Activated T-cell treated with anti-CD3 and anti-CD28 coated beads, Interleukin-2, amount 50 U/mL, for 48 hours (primary cell): ENCODE measurements at places on chromosomes 5 and 9.

GRCh38 chr5:108788142-108788541 lies 40.4 kb downstream of the FER start:
- DNase-seq, result no peak

DNA sequence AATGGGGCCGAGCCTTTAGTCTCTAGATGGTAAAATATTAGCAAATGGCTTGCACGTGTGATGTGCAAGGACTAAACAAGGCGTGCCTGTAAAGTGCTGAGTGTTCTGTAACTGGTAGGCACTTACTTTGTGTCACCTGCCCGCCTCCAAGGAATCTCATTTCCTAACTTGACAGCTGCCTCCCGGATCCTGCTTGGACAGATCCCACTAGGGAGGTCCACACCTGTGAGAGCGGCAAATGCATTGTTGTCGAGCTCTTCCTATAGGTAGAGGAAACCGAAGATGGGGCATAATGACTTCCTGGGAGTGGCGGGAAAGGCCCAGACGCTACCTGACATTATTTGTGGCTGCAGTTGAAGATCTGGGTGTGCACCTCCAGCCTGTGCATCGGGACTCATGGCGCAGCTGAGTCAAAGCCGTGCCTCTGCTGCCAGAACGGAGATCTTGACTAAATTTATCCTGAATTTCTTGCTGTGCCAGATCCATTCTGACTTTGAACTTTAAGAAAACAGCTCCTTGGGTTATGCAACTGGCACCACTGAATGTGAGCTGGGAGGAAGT lies 79.8 kb downstream of the TENT4A start:
- DNase-seq, result no peak

GRCh38 chr5:80116465-80116864 lies 81.3 kb downstream of the THBS4 start:
- DNase-seq, result no peak

DNA sequence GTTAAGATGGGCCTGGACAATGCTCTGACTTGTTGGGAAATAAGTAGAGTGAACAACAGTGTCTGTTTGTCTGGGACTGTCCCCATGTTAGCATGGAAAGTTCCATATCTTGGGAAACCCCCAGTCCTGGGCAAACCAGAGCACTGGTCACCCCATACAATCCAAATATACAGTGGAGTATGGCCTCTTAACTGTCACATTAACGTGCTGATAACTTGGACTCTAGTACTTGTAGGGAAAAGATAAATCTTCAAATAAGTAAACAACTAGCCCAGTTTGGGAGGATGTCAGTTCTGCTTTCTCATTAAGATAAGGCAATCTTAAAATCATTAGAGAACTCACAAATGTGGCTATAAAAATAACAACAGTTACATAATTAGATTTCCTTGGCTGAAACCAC lies 47.6 kb upstream of the JAK2 start:
- DNase-seq, result no peak

GRCh38 chr5:140372971-140373487 lies 13.0 kb downstream of the SLC4A9 start:
- peak; percentile 65 for DNase-seq

DNA sequence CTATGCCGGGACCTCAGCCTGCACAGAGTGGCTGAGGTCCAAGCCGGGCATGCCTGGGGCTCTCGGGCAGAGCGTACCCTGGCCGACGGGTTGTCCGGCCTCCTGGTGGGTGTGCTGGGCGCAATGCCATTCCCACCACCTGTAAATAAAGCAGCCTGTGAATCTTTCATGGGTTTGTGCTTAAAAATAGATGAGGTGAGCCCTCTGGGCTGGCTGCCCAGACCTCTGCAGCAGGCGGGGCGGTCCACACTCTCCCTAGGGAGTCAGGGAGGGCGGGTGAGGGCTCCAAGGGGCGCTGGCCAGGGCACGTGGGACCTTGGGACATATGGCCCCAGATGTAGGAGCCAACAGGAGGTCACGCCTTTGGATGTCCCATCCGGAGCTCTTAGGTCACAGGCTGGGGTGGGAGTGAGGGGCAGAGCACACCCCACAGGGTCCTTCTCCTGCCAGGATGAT lies 3.6 kb upstream of the AGPAT2 start:
- DNase-seq, result no peak

GRCh38 chr5:119327018-119327417 lies 28.8 kb upstream of the TNFAIP8 start:
- DNase-seq, result peak; percentile 72

- no peak for DNase-seq
Observed at GRCh38 chr5:111776913-111777781, 20.2 kb upstream of the NREP start.

- DNase-seq, result no peak
Observed at GRCh38 chr5:59661954-59662615, 231.4 kb downstream of the PDE4D start.

DNA sequence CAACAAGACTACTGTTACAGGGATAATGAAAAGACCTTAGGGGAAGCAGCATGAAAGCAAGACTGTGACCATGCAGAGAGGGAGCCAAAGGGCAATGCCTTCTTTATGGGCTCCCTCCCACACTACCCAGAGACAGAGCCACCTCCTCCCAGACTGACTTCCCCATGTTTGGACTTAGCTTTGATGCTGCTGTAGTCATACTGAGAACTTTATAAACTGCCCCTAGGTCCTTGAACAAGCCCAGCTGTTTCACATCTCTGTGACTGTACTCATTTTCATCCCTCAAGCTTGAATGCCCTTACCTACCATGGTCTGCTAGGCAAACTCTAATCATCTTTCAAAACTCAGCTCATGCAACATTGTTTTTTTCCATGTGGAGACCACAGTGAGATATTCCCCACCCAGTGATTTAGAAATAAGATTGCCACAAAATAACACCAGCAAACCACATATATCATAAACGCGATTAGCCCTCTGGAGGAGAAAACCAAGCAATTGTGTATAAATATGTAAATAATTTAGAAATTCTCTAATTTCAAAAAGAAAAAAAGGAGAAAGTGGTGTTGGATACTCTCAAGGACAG lies 23.4 kb upstream of the FAM169A start:
- no peak for DNase-seq

DNA sequence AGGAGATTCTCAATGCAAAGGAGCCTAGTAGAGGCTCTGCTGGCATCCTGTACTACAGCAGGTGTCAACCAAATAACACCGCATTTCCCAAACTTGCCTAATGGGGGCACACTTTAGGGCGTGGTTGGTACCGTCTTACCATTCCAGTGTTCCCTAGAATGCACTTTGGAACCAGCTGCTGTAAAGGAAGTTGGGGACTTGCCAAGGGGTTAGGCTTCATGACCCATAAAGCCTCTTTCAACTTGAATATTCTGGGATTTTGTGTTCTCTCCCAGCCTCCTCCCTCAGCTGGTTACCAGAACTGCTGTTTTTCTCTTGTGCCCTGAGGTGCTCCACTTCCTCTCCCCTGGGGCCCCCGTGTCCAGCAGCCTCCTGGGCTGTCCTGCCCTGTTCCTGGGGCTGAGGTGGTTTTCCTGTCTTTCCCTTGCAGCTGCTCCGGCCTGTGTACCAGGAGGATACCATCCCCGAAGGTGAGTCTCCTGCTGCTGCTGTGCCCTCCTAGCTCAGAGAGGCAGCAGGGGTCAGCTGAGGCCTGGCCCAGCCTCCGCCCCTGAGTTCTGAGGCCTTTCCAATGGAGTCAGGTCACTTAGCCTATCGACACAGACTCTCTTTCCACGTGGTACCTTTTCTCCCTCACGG lies 44.7 kb downstream of the RGS3 start:
- no peak for DNase-seq

GRCh38 chr9:92141144-92142129 lies 26.2 kb upstream of the SPTLC1 start:
- DNase-seq, result peak; percentile 32

- DNase-seq, result no peak
Observed at GRCh38 chr5:54634089-54634488, 116.5 kb downstream of the SNX18 start.

DNA sequence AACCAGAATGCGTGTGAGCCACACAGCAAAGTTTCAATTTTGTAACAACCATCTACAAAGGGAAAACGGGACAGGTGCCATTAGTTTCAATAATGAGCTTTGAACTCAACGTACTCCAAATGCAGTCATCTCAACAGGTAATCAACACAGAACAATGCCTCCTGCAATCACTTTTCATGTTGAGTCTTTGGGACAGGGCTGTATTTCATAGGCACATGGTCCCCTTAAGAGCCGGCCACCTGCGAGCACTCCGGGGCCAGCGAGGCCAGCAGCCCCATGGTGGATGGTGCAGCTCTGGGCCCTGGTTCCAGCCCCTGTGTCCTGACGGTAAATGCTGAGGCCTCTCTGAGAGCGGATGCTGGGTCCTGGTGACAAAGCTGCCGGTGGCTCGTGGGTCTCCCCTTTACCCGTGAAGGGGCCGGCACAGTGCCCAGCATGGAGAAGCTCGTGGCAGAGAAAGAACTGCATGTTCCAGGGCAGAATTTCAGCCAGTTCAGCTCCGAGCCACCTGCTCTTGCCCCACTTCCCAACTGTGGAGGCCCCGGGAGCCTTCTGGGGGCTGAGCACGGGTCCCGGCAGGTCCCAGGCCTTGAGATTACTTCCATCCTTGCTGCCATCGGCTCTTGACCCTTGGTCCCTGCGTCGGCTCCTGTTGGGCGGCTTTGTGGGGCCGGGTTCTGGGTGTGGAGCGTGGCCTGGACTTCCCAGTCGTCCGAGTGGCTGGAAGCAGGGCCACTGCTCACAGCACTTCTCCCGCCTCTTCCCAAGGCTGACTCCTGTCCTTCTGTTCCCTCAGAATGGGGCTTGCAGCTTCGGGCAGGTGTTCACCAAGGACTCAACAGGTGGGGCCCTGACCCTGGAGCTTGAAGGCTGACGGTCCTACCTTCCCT lies 26.1 kb upstream of the RNU6ATAC start:
- no peak for DNase-seq

GRCh38 chr9:87878989-87879511 lies 3.6 kb upstream of the SPATA31E1 start:
- no peak for DNase-seq

- no peak for DNase-seq
Observed at GRCh38 chr9:13939134-13939533, 374.8 kb downstream of the NFIB start.

DNA sequence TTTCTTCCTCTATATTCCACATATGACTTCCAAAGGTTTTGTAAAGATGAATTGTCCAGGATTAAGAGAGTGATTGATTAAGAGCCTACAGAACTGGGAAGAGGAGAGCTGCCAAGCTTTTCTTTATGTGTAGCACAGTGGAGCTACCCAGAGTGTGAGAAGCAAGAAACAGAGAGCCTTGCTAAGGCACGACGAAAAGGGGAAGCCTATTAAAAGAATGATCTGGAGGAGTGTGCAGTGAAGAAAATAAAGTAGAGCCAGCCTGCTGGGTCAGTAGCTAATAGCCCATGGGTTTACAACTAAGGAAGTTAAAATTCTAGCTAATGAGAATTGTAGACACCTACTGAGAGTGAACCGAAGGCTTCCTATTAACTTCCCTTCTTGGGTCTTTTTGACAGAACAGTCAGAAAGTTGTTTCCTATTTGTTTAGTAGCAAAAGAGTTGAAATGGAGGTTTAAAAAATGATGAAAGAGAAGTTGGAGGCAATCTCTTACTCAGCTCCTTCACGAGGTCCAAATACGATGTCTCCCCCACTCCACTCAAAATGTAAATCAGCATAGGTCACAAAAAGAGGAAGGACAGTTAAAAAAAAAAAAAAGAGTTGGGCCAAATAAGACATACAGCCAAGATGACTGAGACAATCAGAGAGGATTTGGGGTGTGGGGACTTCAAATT lies 957 bp upstream of the PRR16 start:
- DNase-seq, result no peak

DNA sequence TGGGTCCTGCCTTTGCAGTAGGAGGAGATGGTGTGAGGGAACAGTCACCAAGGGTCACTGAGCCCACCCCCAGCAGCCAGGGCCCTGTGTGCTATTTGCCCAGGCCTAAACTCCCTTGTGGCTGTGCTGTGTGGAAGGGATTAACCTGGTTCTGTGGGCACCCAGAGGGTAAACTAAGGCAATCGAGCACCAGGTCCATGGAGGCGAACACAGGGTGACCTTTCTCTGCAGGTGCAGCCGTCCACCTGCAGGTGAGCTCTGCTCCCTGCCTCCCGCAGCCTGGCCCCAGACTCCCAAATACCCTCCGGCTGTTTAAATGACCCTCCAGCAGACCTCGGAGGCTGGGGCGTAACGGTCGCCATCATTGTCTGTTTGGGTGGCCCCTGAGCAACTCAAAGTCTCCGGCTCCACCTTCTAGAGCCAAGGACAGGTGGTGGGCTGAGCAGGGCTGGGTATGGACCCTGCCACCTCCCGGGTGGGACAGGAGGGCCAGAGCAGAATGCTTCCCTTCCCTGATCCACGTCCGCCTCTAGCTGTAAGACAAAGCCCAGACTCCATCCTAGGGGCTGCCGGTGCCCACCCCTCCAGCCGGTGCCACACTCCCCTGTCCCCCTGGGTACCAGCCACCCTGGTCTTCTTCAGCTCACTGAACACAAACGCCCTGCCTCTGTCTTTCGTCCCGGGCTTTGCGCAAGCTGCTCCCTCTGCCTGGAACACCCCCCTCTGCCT lies 34.1 kb upstream of the FIBCD1 start:
- DNase-seq, result no peak

- no peak for DNase-seq
Observed at GRCh38 chr5:97534166-97534565, 351.1 kb upstream of the RIOK2 start.

GRCh38 chr5:73998489-73998888 lies 372.5 kb downstream of the ARHGEF28 start:
- DNase-seq, result no peak

- no peak for DNase-seq
Observed at GRCh38 chr5:152335461-152335860, 69.6 kb downstream of the NMUR2 start.

DNA sequence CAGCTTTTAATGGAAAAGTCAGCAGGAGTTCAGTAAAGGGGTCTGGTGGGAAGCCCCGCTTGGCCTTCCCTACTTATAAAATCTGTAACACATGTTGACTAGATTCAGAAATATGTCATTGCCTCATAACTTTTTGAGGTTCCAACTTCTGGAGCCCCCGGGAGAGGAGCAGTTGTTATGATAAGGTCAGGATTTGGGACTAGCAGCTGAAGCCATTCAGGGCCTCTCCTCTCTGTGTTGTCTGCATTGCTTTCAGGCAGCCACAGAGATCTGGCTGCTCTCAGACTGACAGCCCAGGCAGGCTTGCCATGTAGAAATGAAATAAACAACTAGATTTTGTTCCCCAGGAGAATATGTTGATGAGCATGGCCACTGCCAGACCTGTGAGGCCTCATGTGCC lies 167.1 kb downstream of the RFK start:
- no peak for DNase-seq

DNA sequence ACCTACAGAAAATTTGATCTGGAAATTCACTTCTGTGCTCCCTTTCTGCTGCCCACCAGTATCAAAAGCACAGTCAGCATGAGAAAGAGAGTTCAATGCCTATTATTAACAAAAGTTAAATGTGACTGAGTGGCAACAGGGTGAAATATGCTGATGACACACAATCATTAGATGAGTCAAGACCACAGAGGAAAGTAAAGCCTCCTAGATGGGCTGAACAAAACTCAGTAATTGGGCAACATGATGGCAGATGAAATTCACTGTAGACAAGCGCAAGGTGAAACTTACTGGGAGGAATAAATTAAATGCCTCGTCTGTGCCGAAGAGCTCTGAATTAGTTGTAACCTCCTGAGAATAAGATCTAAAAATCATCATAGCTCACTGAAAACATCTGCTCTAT lies 752.8 kb downstream of the IRX1 start:
- no peak for DNase-seq

- no peak for DNase-seq
Observed at GRCh38 chr5:33685873-33686755, 205.7 kb downstream of the ADAMTS12 start.
